GOT3 (cell line): ENCODE measurements at places on chromosomes 6 and 20.

- no peak for DNase-seq
Measured at GRCh38 chr6:63793465-63794137, 158.0 kb downstream of the PHF3 start.

GRCh38 chr6:27863962-27864905, 48.0 kb downstream of the OR2B2 start:
- no peak for DNase-seq

DNA sequence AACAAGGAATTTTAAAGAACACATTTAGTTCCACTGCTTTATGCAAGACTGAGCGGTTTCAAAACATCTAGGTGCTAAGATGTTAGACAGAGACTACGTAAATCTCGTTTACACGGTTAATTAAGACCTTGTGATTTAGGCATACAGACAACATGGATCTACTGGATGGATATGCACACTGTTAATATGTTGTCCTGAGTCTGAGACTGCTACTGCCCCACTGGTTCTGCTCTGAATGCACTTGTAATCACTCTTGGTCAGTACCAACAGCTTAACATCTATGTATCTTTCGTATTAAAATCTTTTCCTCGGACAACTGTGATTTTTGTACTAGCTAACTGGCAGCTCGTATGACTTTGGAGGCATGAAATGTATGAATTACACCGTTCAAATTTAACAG, 3.1 kb downstream of the MAN1A1 start:
- DNase-seq = no peak

DNA sequence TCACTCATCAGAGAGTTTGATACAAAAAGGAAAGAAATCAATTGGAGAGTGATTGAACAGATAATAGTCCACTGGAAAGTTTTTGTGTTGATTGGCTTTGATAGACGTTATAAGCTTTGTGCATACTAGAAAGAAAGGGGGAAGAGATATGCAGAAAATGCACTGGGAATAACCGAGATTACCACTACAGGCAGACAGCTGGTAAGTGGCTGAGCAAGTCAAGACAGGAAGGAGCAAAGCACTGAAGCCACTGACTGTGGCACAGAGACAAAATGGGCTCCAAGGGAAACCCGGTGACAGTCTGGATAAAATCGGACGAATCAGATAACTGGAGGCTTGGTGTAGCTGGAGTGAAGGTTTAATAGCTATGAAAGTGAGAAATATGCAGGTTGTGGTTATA, 209.0 kb downstream of the SIM1 start:
- DNase-seq = no peak

DNA sequence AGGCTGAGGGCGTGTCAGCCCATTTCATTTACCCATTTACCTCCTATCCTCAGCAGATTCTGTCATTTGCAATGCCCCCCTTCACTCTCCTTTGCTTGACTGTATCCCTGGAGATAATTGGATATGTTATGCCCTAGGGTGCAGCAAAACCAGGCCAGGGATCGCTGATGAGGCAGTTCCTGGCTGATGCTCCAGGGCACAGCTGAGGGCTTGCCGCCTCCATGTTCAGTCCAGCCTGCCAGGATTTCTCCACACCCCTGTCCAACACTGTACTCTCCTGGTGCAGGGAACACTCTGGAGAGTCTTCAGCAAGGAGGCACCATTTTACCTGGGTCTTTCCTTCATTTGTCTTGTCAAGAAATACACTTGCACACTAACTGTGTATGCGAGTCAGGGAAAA, 532.1 kb upstream of the CHD6 start:
- no peak for DNase-seq

GRCh38 chr6:29665942-29666825, 9.3 kb downstream of the MOG start:
- no peak for DNase-seq
